ENCODE measurements at places on chromosomes 11 and 22.

DNA sequence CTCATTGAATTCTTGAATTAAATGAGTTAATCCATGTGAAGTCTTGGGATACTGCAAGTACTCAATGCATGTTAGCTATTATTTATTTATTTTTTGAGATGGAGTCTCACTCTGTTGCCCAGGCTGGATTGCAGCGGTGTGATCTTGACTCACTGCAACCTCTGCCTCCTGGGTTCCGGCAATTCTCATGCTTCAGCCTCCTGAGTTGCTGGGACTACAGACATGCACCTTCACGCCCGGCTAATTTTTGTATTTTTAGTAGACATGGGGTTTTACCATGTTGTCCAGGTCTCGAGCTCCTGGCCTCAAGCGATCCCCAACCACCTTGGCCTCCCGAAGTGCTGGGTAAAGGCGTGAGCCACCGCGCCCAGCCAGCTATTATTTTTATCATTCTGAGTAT lies 9.4 kb downstream of the MMP7 start:
- no peak for DNase-seq

GRCh38 chr11:838441-839279 lies 3.7 kb downstream of the POLR2L start:
- no peak for DNase-seq

- no peak for DNase-seq
Observed at GRCh38 chr22:34798605-34799004, 267.4 kb upstream of the ISX start.

GRCh38 chr11:64764040-64764611 lies 4.4 kb upstream of the PYGM start:
- DNase-seq, result no peak

GRCh38 chr11:117834068-117834810 lies 9.7 kb upstream of the FXYD2 start:
- no peak for DNase-seq

GRCh38 chr22:49600891-49601431 lies 226.7 kb downstream of the BRD1 start:
- no peak for DNase-seq

GRCh38 chr11:5694642-5695041 lies 5.1 kb downstream of the TRIM22 start:
- DNase-seq, result no peak

- DNase-seq, result no peak
Observed at GRCh38 chr22:39221999-39222686, 22.6 kb downstream of the PDGFB start.

DNA sequence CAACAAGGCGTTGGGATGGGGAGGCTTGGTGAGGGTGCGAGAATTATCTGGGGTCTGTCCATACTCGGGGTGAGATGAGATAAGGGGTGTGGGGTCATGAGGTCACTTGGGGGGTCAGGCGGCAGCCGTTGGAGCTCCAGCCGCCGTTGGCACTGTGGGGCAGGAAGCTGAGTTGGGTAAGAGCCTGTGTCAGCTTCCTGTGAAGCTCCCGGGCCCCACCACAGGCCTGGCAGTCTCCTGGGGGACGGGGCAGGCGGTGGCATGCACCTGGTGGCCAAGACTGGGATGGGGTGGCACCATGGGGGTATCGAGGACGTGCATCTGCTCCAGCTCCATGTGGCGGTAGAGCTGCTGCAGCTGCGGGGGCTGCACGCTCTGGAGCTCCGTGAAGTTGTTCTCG lies 7.1 kb upstream of the MYBPC3 start:
- DNase-seq, result no peak

GRCh38 chr22:25113316-25113721 lies 86.3 kb upstream of the CRYBB3 start:
- DNase-seq, result no peak

GRCh38 chr11:67266449-67267187 lies at the start of gene GRK2:
Gene GRK2 (plus strand): TSS chr11:67266473. CDS start chr11:67266700, 227 bp downstream.
- no peak for DNase-seq

GRCh38 chr11:74932169-74932568 lies 16.7 kb downstream of the XRRA1 start:
- DNase-seq, result no peak

- no peak for DNase-seq
Observed at GRCh38 chr11:86372586-86372985, 2.1 kb upstream of the CCDC81 start.

- no peak for DNase-seq
Observed at GRCh38 chr11:31903225-31904074, 92.3 kb upstream of the PAX6 start.

DNA sequence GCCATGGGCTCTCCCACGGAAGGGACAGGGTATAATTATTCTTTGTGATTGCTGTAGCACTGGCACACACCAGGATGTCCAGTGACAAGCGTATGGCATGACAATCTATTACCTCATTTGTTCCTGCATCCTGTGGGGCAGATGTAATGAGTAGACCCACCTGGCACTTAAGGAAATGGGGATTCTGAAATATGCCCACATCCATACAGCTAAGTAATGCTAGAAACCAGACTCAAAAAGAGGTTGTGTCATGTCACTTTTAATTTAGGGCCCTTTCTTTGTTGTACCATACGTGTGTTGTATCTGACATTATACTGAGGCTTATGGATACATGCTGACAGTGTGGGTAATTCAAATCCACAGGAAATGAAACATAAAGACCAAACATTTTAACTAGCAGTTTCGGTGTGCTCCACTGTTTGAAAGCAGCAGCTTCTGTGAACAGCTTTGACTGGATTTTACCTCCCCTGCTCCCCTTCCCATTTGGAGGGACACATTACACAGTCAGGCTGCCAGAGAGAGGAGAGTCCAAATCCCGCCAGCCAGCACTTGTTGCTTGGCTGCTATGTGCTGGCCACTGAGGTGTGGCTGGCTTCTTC lies 21.2 kb downstream of the GRAMD1B start:
- no peak for DNase-seq

GRCh38 chr11:109857637-109858036 lies 235.6 kb upstream of the ZC3H12C start:
- DNase-seq, result no peak

DNA sequence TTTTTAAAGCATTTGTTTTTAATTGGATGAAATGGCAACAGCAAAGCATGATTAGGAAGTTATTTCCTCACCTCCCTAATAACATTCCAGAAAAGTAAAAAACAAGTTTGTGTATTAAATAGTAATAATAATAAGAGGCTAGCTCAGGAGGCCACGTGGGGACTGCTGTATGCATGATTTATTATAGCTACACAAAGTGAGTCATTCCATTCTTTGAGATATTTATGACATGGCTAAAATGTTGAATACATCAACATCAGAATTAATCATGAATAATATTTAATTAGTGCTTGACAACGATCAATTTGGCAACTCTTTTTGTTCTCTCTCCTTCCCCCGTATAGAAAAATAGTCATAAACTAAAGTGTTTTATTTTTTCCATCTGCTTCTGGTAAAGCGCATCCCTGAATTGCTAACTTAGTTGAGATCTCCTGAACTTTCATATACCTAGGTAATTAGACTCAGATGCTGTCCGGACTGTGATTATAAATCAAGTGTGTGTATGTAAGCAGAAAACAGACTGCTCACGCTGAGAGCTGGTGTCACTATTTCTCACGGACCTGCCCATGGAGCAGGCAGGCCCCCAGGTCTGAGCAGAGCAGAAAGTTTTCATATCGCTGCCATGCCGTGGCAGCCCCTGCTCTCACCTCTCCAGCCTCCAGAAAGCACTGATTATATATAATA lies 125.7 kb downstream of the WT1 start:
- DNase-seq, result no peak

DNA sequence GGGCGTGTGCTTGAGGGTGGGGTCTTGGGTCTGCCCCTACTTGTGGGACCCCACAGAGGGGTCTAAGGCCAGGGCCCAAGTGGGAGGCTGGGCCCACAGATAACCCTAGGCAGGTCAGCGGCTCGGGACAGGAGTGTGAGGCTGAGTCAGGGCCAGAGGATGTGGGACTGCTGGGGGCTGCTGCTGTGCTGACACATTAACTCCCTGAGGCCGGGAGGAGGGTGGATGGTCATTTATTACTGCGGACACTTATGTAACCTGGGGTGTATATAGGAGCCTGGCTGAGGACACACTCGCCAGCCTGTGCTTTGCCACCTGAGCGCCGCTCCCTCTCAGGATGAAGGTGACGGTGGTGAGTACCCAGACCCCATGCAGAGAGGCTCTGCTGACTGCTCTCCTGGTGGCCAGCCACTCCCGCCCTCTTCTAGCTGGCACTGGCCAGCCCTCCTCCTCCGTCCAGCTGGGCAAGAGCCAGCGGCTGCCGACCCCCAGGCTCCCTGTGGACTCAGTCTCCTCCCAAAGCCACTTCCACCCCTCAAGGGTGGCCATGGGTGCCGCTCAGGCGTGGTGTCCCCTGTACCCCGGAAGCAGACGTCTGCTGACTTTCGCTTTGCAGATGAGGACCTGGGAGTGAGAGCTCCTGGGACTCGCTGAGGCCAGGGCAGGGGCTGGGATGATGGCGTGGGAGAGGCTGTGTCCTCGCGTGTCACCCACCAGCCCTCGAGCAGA lies at the start of gene MIOX:
TSS of gene MIOX (plus strand) at position 299 of the 729 bp plus-strand sequence. CDS start at position 338, 39 bp downstream.
- DNase-seq, result no peak

DNA sequence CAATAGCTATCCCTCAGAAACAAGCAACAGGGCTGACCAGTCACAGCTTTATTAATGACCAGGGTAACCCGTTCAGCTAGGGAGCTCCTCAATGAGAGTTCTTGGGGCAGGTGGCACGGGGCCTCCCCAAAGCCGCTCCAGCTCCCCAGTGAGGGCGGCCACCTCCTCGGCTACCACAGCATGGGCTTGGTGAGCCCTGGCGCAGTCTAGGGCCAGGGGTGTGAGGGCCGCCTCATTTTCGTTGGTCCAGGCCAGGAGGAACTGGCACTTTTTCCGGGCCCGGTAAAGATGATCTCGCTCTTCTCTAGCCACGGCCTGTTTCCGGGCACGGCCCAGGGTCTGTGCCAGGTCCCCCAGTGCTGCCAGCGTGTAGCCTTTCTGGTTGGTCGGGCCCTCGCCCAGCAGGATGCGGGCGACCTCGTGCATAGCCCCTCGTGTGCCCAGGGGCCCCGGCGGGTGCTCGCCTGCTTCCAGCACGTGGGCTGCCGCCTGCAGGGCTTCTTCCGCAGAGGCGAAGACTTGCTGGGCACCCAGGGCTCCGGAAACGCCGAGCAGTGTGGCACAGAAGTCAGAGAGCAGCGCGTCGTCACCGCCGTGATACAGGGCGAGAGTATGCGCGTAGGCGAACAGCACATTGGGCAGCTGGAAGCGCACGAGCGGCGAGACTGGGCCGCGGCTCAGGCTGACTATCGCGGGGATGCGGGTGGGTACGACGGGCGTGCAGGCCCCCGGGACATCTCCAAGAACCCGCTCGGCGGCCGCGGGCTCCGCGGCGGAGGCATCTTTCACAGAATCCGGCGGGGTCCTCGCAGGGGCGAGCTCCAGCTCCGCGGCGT lies 913 bp downstream of the ZNHIT2 start:
- peak; percentile 52 for DNase-seq

DNA sequence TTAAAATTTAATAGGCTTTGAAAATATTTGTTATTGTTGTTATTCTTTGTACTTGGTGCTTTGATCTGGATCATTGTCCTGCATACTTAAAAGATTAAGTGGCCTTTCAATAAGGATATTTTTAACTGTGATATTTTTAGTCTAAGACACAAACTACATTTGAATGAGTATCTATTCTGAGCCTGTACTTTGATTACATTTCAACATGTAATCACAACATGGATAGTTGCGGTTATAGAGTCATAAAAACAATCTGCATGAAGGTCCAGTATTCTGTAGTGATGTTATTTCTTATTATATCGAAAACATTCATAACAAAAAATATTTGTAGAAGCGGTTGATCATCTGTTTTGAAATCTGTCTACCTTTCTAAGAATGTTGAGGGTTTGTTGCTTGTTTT lies 58.6 kb downstream of the HIPK3 start:
- no peak for DNase-seq

GRCh38 chr11:95344932-95345642 lies 114.1 kb upstream of the SESN3 start:
- DNase-seq, result no peak

DNA sequence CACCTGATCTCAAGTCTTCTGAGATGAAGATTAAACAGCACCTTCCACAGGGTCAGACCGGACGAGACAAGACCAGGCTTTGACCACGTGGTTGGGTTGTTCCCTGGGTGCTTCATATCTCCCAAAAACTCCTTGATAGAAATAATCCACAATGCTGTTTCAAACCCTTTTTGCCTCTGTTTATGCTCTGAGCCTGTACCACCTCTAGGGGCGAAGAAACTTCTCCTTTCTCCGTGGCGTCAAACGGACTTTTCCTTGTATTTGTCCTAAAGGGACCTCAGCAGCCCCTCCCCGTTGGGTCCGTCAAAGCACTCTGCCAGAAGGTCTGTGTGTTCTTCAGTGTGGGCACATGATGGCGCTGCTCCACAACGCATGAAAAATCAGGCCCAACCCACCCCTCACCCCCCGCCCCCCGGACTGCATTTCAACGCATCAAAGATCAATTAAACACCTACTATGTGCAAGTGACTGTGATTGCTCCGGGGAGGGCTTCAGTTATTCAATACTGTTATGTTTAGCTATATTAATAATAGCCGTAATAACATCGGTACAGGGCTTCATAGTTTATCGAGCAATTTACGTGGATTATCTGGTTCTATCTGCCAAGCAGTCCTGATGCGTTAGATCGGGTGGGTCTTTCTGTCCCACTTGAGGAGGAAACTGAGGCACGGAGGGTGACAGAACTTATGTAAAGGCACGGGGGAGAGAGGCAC lies 17.3 kb upstream of the EIF3D start:
- peak; percentile 9 for DNase-seq

DNA sequence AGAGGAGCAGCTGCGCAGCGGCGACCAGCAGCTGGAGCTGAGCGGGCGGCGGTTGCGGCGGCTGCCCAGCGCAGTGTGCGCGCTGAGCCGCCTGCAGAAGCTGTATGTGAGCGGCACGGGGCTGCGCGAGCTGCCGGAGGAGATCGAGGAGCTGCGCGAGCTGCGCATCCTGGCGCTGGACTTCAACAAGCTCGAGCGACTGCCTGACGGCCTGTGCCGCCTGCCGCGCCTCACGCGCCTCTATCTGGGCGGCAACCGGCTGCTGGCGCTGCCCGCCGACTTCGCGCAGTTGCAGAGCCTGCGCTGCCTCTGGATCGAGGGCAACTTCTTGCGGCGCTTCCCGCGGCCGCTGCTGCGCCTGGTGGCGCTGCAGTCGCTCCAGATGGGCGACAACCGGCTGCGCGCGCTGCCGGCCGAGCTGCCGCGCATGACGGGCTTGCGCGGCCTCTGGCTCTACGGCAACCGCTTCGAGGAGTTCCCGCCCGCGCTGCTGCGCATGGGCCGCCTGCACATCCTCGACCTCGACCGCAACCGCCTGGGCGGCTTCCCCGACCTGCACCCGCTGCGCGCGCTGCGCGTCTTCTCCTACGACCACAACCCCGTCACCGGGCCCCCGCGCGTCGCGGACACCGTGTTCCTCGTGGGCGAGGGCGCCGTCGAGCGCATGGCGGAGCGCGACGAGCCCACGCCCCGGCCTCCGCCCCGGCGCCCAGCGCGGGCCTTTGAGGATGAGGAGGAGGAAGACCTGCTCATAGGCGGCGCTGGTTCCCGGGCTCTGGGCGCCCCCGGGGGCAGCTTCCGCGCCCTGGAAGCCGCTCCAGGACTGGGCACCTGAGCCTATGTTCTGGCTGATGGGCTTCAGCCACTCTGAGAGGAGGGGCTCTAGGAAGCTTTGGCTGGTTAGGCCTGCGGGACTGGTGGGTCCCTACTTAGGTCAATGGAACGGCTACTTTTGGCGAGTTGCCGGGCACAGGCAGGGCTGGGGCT lies 787 bp downstream of the LRRC10B start:
- peak; percentile 39 for DNase-seq

GRCh38 chr22:49014227-49015201 lies 813.2 kb downstream of the BRD1 start:
- DNase-seq, result no peak

GRCh38 chr11:134864233-134864967 lies 452.4 kb upstream of the B3GAT1 start:
- DNase-seq, result no peak

GRCh38 chr22:29877620-29878019 lies 5.4 kb upstream of the MTMR3 start:
- no peak for DNase-seq
